ENCODE measurements at places on chromosomes 7 and 10.

- DNase-seq = no peak
Observed at GRCh38 chr10:28807760-28808613, 130.7 kb downstream of the BAMBI start.

GRCh38 chr10:28180654-28181053 is 122.2 kb downstream of the MPP7 start:
- DNase-seq = no peak

GRCh38 chr7:2819954-2820397 is 24.1 kb downstream of the GNA12 start:
- no peak for DNase-seq

GRCh38 chr10:131099028-131099726 is 212.3 kb downstream of the TCERG1L start:
- no peak for DNase-seq

Data from NCI-H2171 treated with DMSO at 0.1 percent for 48 hours (cell line).